ENCODE measurements at places on chromosomes 5 and 9. TPM values are rescaled to one million over a fixed set of nuclear protein-coding genes. Genes with fewer than 3 reads are reported as not detected.
A peak's percentile ranks its signal among the peaks of the same experiment; 100 is the strongest.

GFI1B gene
- total RNA-seq, result not detected

PCDHB14 gene
- total RNA-seq, result 5.5 TPM

NUTM2G gene
- total RNA-seq, result not detected

SUSD3 gene
- not detected for total RNA-seq

PRDM9 gene
- total RNA-seq, result not detected

HCN1 gene
- total RNA-seq, result 1.2 TPM

SLC6A7 gene
- not detected for total RNA-seq

DNA sequence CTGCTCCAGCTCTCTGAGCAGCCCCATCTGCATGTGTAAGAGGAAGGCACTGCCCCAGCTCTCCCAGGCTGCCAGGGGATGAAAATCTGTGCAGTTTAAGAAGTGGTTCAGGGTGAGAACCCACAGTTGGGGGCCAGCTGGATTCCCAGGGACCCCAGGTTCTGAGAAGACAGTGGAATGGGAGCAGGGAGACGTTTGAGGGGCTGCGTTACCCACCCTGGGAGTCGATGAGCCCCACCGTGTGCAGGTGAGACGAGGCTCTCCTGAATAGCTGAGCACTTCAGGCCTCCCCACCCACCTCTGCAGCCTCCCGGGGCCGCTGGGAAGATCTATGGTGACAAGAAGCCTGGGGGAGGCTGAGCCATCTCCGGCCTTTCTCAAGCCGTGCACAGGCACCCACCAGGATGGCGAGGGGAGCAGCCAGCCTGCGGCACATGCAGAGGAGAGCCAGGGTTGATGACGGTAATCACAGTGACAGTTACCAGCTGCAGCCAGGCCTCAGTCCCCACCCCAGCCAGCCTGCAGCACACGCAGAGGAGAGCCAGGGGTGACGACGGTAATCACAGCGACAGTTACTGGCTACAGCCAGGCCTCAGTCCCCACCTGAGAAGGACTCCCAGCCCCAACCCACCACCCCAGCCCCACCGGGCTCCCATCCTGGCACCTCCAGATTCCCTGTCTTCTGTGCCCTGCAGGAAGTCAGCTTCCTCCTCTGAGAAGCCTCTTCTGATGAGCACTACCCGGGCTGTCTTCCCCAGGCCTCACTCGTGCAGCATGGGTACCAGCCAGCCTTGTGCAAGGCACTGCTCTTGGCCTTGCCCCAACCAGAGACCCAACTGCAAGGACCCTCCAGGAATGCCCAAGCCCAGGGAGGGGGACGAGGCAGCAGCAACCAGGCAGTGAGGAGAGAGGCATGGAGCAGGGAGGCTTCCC, 150.8 kb upstream of the PPP1R26 start:
- no peaks in the 10 kb centered on the region for H3K36me3 ChIP-seq
- no peak overlapping the region for H3K4me3 ChIP-seq
- H3K4me1 ChIP-seq, result peaks cover 5% of the 10 kb centered on the region
- H3K27me3 ChIP-seq, result no peaks in the 10 kb centered on the region
- DNase-seq, result peak; percentile 0
- H3K27ac ChIP-seq, result no peak overlapping the region

DNA sequence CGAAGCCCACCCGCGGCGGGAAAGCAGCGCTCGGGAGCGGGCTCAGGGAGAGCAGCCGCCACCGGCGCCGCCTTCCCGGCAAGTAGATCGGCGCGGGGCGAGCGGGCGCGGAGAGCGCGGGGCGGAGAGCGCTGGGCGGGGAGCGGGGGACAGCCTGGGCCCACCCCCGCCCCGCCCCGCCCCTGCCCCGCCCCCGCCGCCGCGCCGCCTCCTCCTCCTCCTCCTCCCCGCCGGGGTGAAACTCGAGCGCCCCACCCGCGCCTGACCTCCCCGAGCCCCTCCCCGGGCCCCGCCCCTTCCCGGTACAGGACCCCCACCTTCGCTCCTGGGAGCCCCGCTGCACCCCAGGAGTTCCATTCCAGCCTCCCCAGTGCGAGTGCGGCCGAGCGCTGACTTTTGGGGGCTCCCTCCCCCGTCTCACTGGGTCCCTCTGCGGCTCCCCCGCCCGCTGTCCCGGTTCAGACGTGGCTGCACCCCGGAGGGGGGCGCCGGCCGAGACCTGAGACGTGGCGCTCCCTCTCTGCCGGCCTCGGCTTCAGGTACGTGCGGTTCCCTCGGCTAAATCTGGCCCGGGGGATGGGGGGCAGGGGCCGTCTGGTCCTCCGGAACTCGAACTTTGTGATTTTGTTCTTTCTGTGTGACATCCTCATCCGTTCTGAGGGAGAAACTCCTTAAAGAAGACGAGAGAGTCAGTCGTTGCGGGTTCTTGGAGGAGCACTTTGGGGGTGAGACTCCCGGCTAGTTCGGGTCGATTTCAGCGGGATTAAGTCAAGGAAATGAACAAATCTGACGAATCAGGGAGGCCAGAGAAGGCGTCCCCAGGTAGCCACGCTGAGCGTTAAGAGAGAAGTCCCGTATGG, at the start of gene SEMA5A:
Gene SEMA5A, minus strand, starts transcription at position 84 of the 860 bp plus-strand sequence. CDS start 166,129 bp downstream, outside the sequence.
- H3K36me3 ChIP-seq, result peaks cover 4% of the 10 kb centered on the region
- peak; percentile 58 for DNase-seq
- H3K27ac ChIP-seq, result peak within 1 kb of the TSS; percentile 85
- peak within 1 kb of the TSS; percentile 95 for H3K4me3 ChIP-seq
- peaks cover 30% of the 10 kb centered on the region for H3K4me1 ChIP-seq

DNA sequence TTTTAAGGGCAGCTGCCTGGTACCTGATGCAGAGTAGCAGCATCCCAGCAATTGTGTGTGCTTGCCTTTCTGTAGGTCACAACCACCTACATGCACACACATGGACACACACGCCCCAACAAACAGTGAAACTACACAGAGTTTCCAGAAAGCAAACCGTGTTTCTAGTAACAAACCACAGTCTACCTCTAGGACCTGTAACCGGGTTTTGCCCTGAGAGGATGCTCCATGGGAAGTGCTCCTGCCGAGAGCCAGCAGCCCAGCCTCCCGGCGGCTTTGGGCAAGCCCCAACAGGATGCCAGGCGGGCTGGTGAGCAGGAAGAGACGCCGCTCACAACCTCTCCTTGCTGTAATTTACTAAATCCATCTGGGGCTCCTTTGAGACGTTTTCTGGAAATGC, 4.1 kb upstream of the TCF7 start:
- no peak for DNase-seq
- no peak overlapping the region for H3K4me3 ChIP-seq
- no peaks in the 10 kb centered on the region for H3K36me3 ChIP-seq
- H3K27ac ChIP-seq, result no peak overlapping the region
- peaks cover 27% of the 10 kb centered on the region for H3K27me3 ChIP-seq
- H3K4me1 ChIP-seq, result peaks cover 19% of the 10 kb centered on the region

DNA sequence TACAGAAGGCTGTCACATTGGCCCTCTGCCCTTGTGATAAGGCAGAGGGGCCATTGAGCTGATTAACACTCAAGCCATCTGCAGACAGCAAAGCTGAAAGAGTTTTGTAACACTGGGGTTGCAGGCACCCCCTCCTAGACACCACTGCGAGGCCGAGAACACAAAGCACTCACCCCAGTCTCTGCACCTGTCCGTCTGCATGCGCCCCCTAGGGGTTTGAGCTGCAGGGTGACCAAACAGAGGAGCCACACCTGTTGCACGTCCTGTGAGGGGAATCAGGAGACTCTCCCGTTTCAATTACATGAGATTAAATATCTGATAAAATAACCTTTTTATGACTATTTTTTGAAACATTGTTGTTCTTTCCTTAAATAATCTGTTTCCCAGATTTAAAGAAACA, 1180.4 kb downstream of the CDH9 start:
- no peak overlapping the region for H3K4me3 ChIP-seq
- no peak overlapping the region for H3K27ac ChIP-seq
- H3K27me3 ChIP-seq, result no peaks in the 10 kb centered on the region
- no peaks in the 10 kb centered on the region for H3K4me1 ChIP-seq
- DNase-seq, result no peak
- no peaks in the 10 kb centered on the region for H3K36me3 ChIP-seq

DNA sequence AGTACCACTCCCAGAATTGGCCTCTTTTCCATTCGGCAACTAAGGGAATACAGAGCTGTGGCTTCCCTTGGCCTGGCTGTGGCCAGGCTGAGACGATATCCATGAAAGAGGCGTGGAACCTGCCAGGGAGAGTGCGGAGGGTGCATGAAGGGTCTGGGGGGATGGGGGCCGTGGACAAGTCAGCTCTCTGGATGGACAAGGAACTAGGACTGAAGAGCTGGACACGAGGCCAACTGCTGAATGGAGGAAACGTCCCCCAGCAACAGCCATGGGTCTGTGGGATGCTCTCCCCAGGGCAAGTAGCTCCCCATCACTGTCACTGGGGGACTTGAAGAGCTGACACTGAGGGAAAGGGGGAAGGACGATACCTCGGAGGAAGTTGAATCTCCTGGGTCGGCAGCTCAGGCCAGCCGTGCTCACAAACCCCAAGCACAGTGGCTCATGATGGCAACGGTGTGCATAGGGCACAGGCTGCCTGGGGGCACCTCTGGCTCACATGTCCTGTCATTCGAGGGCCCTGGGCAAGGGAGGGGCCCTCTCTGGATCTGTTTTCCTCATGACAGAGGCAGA, 4.1 kb upstream of the OLFM1 start:
- H3K36me3 ChIP-seq, result no peaks in the 10 kb centered on the region
- H3K27me3 ChIP-seq, result peaks cover 36% of the 10 kb centered on the region
- no peak overlapping the region for H3K27ac ChIP-seq

DNA sequence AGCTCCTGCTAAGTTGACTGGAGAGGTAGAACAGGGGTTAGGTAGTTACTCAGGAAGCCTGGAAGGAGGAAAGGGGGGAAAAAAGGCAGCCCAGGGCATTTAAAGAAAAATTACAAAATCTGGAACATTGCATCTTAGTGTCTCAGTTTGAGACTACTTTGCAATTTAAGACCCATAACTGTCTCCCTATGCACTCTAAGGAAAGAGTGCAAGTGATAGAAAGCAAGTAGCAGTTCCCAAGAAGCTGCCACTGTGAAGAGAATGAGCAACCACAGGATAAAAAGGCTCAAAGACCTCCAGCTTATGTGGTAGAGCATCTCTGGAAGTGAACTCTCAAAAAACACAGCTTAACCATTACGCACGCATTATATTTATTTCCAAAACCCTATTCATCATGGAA, 141.8 kb downstream of the SLCO4C1 start:
- no peak overlapping the region for H3K27ac ChIP-seq
- DNase-seq, result no peak
- no peak overlapping the region for H3K4me3 ChIP-seq

GRCh38 chr5:160009591-160009989, 651 bp downstream of the TTC1 start:
- peaks cover 24% of the 10 kb centered on the region for H3K4me1 ChIP-seq
- DNase-seq, result no peak
- peak overlapping the region; percentile 94 for H3K4me3 ChIP-seq

- H3K4me1 ChIP-seq, result peaks cover 53% of the 10 kb centered on the region
- no peak for DNase-seq
- peak within 1 kb of the TSS; percentile 93 for H3K27ac ChIP-seq
- no peaks in the 10 kb centered on the region for H3K36me3 ChIP-seq
These were observed at the start of gene CNTFR for GRCh38 chr9:34589636-34590380. Gene CNTFR, minus strand, starts transcription at chr9:34589724. Its CDS starts 20,743 bp downstream, at chr9:34568981.

GRCh38 chr5:157283434-157283833, 17.5 kb downstream of the CYFIP2 start:
- DNase-seq, result no peak
- H3K4me1 ChIP-seq, result no peaks in the 10 kb centered on the region
- no peaks in the 10 kb centered on the region for H3K27me3 ChIP-seq
- no peak overlapping the region for H3K4me3 ChIP-seq
- no peak overlapping the region for H3K27ac ChIP-seq

GRCh38 chr5:151184316-151185042, 26.9 kb upstream of the ANXA6 start:
- no peaks in the 10 kb centered on the region for H3K36me3 ChIP-seq
- no peak for DNase-seq
- peaks cover 12% of the 10 kb centered on the region for H3K4me1 ChIP-seq
- no peak overlapping the region for H3K4me3 ChIP-seq
- H3K27me3 ChIP-seq, result no peaks in the 10 kb centered on the region

- no peak overlapping the region for H3K27ac ChIP-seq
- no peaks in the 10 kb centered on the region for H3K4me1 ChIP-seq
- DNase-seq, result no peak
- no peaks in the 10 kb centered on the region for H3K36me3 ChIP-seq
- no peaks in the 10 kb centered on the region for H3K27me3 ChIP-seq
These were observed 13.6 kb upstream of the FUBP3 start for GRCh38 chr9:130565792-130566191.

- no peaks in the 10 kb centered on the region for H3K36me3 ChIP-seq
- no peak overlapping the region for H3K4me3 ChIP-seq
- H3K4me1 ChIP-seq, result peaks cover 3% of the 10 kb centered on the region
These were observed 29.6 kb upstream of the XPA start for GRCh38 chr9:97726716-97727115.

GRCh38 chr9:101132801-101133200, 104.3 kb downstream of the PLPPR1 start:
- no peaks in the 10 kb centered on the region for H3K4me1 ChIP-seq
- H3K27ac ChIP-seq, result no peak overlapping the region
- no peaks in the 10 kb centered on the region for H3K36me3 ChIP-seq
- H3K27me3 ChIP-seq, result peaks cover 6% of the 10 kb centered on the region
- no peak for DNase-seq

GRCh38 chr5:149323210-149323609, 22.1 kb upstream of the GRPEL2 start:
- H3K36me3 ChIP-seq, result no peaks in the 10 kb centered on the region
- no peak overlapping the region for H3K4me3 ChIP-seq
- DNase-seq, result no peak

- peaks cover 59% of the 10 kb centered on the region for H3K4me1 ChIP-seq
- no peak overlapping the region for H3K27ac ChIP-seq
- H3K36me3 ChIP-seq, result peaks cover 32% of the 10 kb centered on the region
- no peak overlapping the region for H3K4me3 ChIP-seq
- no peak for DNase-seq
- H3K27me3 ChIP-seq, result no peaks in the 10 kb centered on the region
These were observed 9.9 kb downstream of the ZNF618 start for GRCh38 chr9:113886026-113886369.

DNA sequence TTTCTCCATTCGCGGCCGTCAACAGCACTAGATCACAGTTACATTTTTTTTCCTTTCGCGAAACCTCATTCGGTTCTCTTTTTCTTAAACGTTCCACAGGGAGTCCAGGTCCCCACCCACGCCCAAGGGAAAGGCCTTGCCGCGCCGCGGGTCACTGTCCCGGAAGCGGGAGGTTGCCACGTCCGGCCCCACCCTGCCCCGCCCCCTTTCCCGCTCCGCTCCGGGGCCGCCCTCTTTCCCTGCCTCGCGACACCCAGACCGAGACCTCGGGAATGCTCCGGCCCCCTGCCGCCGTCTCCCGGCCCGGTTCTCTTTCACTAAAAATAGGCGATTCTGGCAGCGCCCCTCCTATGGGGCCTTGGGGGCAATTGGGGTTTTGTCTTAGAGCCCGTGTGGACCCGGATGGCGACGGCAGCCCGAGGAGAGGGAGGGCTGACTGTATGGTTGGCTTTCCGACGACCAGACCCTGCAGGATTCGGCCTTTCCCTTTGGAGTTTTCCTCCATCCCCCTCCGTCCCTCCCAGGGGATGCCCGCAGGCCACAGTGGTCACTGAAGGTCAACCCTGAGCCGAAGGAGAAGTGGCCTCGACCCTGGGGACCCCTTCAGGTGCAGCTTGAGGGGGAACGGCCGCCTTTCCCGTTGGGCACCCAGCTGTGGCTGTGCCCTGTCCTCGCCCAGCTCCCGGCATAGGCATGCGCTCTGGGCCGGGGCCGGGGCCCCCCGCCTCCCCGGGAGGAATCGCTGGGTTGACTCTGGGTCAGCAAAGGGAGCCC, 2.8 kb upstream of the RACK1 start:
- peak overlapping the region; percentile 96 for H3K27ac ChIP-seq
- peaks cover 6% of the 10 kb centered on the region for H3K27me3 ChIP-seq
- peaks cover 21% of the 10 kb centered on the region for H3K36me3 ChIP-seq
- H3K4me3 ChIP-seq, result peak overlapping the region; percentile 100
- DNase-seq, result peak; percentile 74
- H3K4me1 ChIP-seq, result peaks cover 74% of the 10 kb centered on the region

- no peaks in the 10 kb centered on the region for H3K36me3 ChIP-seq
- peak; percentile 28 for DNase-seq
- no peaks in the 10 kb centered on the region for H3K27me3 ChIP-seq
These were observed 60.6 kb downstream of the SHB start for GRCh38 chr9:38008168-38009034.
